ENCODE measurements at places on chromosomes 1 and 21. TPM values are rescaled to one million over a fixed set of nuclear protein-coding genes. Genes with fewer than 3 reads are reported as not detected.

Gene KPNA6
- total RNA-seq: 25.2 TPM

Gene GUCA2A
- total RNA-seq: 1,270 TPM

Gene NUDT4B
- 6.3 TPM for total RNA-seq

- DNase-seq: peak; percentile 78
These were observed 9.4 kb upstream of the THEMIS2 start for GRCh38 chr1:27862671-27863537.

DNA sequence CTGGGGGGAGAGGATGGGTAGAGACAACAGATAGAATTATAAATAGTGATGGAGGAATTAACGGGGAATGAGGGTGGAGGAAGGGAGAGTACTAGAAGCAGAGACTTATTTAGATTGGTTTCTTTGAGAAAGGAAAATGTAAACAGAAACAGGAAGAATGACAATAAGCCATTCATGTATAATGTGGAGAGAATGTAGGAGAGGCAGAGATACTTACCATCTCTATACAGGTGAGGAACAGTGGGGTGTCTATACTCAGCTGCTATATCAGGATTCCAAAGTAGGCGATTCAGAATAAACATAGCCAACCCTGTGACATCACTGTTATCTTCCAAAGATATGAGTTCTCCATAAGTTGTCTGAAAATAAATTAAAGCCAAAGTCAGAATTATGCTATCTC, 16.8 kb downstream of the ASPM start:
- DNase-seq: no peak

DNA sequence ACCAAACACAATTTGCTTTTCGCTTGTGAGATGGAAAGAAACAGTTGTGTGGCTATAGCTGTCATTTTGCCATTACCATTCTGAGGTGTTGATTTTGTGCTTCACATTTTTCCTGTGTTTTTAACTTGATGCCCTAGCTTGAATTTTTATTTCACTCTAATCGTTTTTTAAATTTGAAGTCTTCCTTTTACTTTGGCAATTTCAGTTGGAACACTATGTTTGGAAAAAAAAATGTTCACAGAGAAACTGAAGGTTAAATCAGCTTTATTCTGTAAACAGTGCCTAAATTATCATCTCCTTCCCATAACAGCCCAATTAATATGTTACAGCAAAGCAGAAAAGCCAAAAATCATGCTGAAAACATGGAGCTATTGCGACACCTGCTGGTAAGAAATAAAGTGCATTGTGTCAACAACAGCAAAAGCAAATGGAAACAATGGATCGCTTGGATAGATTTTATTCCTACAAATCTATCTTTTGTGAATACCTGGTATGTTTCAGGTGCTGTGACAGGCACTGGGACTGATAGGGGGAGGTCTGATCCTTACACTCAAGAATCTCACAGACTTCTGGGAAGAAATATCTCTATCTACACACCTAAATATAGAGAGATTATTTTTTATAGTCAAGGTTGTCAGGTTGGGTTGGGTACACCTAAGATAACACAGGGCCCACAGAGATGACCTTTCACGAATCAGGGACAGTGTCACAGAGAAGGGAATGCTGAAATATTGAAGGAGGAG, 16.2 kb upstream of the ERICH3 start:
- peak; percentile 17 for DNase-seq

GRCh38 chr1:186849271-186849671, 20.5 kb downstream of the PLA2G4A start:
- no peak for DNase-seq

- DNase-seq: no peak
These were observed 37.3 kb upstream of the PRMT6 start for GRCh38 chr1:107019166-107019565.

- no peak for DNase-seq
These were observed 15.5 kb downstream of the TNFRSF8 start for GRCh38 chr1:12078575-12078937.

DNA sequence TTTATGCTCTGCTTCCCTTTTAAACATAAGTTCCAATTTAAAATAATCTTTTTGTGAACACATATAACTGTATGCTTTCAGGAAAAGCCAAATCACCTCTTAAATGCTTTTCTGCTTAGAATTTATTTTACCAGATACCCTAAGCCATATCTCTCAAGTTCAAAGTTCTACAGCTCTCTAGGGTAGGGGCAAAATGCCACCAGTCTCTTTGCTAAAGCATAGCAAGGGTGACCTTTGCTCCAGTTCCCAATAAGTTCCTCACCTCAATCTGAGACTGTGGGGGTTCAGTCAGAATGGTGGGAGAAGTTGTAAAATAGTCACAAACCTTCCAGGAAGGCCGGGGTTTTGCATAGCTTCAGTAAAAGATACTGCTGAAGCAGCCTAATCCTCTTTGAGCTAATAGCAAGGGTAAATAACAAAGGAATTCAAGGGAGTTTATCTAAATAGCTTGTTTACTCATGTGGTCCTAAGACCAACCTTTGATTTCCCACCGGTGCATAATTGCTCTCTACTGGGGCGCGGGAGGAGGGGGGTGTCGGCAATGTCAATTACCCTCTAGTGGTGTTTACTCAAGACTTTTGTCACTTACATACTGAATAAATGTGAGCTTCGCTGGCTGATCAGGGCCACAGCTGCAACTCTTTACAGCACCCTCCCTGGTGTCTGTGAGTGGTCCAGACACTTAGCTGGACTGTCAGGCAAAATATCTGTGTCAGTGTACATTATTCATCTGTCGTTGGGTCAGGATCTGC, 1376.2 kb downstream of the NCAM2 start:
- DNase-seq: no peak

DNA sequence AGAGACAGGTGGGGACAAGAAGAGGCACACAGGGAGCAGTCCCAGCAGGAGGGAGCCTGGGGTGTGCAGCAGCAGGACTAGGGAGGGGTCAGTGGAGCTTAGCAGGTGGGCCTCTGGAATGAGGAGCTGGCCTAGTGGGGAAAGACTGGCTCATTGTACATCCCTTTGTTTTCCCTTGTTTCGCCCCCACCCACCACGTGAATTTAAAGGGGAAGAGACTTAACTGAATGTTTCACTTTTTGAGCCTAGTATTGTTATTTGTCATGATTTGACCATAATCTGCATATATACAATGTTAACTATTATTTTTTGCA, 181.7 kb downstream of the DHRS3 start:
- no peak for DNase-seq

GRCh38 chr1:160220301-160220700, 15.1 kb downstream of the PEA15 start:
- DNase-seq: no peak

DNA sequence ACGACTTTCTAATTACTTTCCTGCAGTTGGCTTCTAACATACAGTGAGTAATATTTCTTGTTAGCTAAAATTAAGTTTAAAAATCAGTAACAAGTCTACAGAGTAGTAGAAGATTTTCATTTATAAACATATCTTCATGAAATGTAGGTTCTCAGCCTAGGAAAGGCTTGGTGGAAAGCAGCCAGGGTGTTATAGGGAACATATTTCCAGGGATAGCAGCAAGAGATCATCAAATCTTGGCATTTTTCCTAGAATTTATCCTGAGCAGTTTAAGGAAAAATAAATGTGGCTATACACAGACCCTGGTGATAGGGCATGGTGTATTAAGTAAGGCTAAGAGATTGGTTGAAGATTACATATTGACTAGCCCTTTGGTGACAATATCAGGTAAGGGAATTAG, 203.5 kb upstream of the NEGR1 start:
- no peak for DNase-seq

DNA sequence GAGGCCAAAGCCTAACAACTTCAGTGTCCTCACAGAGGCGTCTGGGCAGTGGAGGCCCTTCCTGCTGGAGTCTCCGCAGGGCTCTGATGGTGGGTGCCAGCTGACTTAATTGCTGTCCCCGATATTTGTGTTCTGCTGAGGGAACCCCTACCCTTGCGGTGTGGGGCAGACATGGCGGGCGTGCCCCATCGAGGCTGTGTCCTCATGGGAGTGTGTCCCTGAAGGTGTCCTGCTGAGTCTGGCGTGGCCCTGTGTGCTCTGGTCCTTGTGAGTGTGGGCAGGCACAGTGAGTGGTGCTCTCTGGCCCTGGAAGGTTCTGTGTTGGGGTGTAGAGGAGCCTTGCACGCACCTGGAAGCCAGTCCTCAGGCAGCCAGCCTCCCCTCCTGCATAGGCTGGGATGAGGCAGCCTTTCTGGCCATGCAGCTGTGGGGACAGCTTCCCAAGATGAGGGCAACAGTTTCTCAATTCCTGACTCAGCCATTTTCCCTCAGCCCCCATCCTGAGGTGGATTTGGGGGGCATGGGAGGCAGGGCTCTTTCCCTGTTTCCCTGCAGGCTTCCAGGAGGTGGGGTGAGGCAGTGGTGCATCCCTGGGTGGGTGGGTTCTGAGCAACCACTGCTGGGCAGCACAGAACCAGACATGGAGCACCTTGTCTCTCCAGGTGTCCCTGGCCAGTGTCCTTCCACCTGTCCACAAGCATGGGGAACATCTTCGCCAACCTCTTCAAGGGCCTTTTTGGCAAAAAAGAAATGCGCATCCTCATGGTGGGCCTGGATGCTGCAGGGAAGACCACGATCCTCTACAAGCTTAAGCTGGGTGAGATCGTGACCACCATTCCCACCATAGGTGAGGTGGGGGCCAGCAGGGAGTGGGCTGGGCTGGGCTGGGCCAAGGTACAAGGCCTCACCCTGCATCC, 6.5 kb downstream of the C1orf35 start:
- DNase-seq: no peak

All from Peyer's patch (tissue), 4 donors.